ENCODE measurements at places on chromosomes 4 and X. TPM values are rescaled to one million over a fixed set of nuclear protein-coding genes. Genes with fewer than 3 reads are reported as not detected.

Gene FAT4
- 19.2 TPM for total RNA-seq

Gene CCNB3
- 0.10 TPM for total RNA-seq

Gene OCIAD2
- total RNA-seq: 127 TPM

Gene SSX2
- not detected for total RNA-seq

Gene POF1B
- total RNA-seq: 0.84 TPM

Gene IL1RAPL2
- total RNA-seq: not detected

Gene RTL3
- 0.20 TPM for total RNA-seq

Gene GRXCR1
- total RNA-seq: not detected

Gene RHOXF2B
- total RNA-seq: not detected

Gene UGT2A3
- not detected for total RNA-seq

Gene CFAP99
- not detected for total RNA-seq

Gene SPANXA2
- total RNA-seq: not detected

Gene MAGEA9B
- not detected for total RNA-seq

Gene PCDH19
- 0.07 TPM for total RNA-seq

Gene CXorf65
- not detected for total RNA-seq

Gene TMEM175
- total RNA-seq: 16.7 TPM

Gene COX7B2
- total RNA-seq: not detected

Gene GATA1
- not detected for total RNA-seq

Gene MTCP1
- 3.7 TPM for total RNA-seq

Gene VCX2
- not detected for total RNA-seq

Gene RXFP1
- total RNA-seq: not detected

Gene PDE6B
- total RNA-seq: not detected

Gene ZXDA
- 4.9 TPM for total RNA-seq

Gene FGFRL1
- total RNA-seq: 12.3 TPM

Gene PNMA6A
- total RNA-seq: 0.20 TPM

Gene RASSF6
- not detected for total RNA-seq

Gene TMPRSS11A
- total RNA-seq: not detected

Gene LRIT3
- total RNA-seq: not detected

Gene PDZD4
- total RNA-seq: not detected

Gene HMX1
- total RNA-seq: not detected

Gene TMSB15A
- total RNA-seq: 8.9 TPM

Gene TLR7
- not detected for total RNA-seq

Gene SLITRK4
- 6.7 TPM for total RNA-seq

Gene TLR8
- total RNA-seq: not detected

Gene MAGEA2
- not detected for total RNA-seq

Gene KLHL15
- 3.2 TPM for total RNA-seq

Gene EMCN
- 91.0 TPM for total RNA-seq

Gene AIFM1
- total RNA-seq: 17.3 TPM

Gene TRIM75
- total RNA-seq: not detected

Gene ENPEP
- not detected for total RNA-seq

Gene HSD17B13
- 0.05 TPM for total RNA-seq

Gene USP17L24
- total RNA-seq: not detected

Gene ATP1B4
- not detected for total RNA-seq

Gene NRK
- 0.07 TPM for total RNA-seq

Data from mammary microvascular endothelial cell (primary cell).